ENCODE measurements at places on chromosomes 16 and 17. TPM values are rescaled to one million over a fixed set of nuclear protein-coding genes. Genes with fewer than 3 reads are reported as not detected.

The PPP1R27 gene
- not detected for polyA plus RNA-seq

The ZNF500 gene
- 17.8 TPM for polyA plus RNA-seq

The SPATA32 gene
- 0.34 TPM for polyA plus RNA-seq

The SLC6A2 gene
- not detected for polyA plus RNA-seq

The ZNF778 gene
- polyA plus RNA-seq, result 1.3 TPM

The SPATA22 gene
- not detected for polyA plus RNA-seq

The KRT25 gene
- not detected for polyA plus RNA-seq

The KCNH6 gene
- polyA plus RNA-seq, result not detected

The VMO1 gene
- not detected for polyA plus RNA-seq

The SYT17 gene
- polyA plus RNA-seq, result 3.2 TPM

The PRR35 gene
- polyA plus RNA-seq, result not detected

The MYADML2 gene
- polyA plus RNA-seq, result not detected

The CCL17 gene
- polyA plus RNA-seq, result not detected

The TTYH2 gene
- 0.58 TPM for polyA plus RNA-seq

The ADAD2 gene
- not detected for polyA plus RNA-seq

The GPR179 gene
- polyA plus RNA-seq, result not detected

The GNGT2 gene
- polyA plus RNA-seq, result 10.3 TPM

The NPIPA5 gene
- 1.4 TPM for polyA plus RNA-seq

The ITGAX gene
- polyA plus RNA-seq, result 6.2 TPM

The FAM20A gene
- not detected for polyA plus RNA-seq

All from IgD-negative memory B cell (primary cell).